ENCODE measurements at places on chromosomes 7 and 10. TPM values are rescaled to one million over a fixed set of nuclear protein-coding genes. Genes with fewer than 3 reads are reported as not detected.
A peak's percentile ranks its signal among the peaks of the same experiment; 100 is the strongest.

GRCh38 chr10:53379956-53380355 lies 607.4 kb upstream of the MBL2 start:
- no peak for DNase-seq

DNA sequence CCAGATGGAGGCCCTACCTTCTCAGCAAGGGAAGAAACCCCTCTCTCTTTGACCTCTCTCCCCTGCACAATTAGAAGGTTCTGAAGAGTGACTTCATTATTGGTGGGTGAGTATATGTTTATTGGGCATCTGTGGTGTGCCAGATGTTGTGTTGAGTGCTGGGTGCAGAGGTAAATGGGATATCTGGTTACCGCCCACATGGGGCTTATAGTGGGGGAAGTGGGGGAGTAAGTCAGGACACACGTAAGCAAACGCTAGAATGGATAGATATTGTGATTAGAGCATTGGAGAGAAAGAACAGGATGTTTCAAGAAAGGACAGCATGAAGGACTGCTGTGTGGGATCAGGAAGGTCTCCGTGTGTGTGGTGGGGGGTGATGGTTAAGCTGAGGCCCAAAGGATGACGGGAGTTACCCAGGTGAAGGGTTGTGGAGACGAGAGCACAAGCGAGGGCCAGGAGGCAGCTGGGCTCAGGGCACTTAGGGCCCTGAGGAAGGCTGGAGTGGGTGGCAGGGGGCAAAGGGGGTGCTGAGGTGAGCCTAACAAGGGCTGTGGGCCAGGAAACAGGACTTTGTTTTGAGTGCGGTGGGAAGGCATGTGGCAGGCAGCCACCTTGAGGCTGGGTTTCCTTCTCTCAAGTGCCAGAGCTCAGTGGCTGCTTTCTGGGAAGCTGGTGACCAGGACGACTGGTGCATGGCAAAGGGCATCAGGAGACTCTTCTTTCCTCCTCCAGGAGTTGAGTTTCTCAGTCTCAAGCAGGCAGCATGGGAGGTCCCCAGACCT lies 299.9 kb downstream of the RPS24 start:
- DNase-seq = no peak

MUC12 gene
- polyA plus RNA-seq = 0.38 TPM

- DNase-seq = no peak
These were observed 3.5 kb upstream of the ATP6V0E2 start for GRCh38 chr7:149870274-149870673.

ABHD11 gene
- polyA plus RNA-seq = 9.5 TPM

- DNase-seq = no peak
These were observed 4.5 kb upstream of the GRID1 start for GRCh38 chr10:86371116-86371515.

PAXIP1 gene
- 10.9 TPM for polyA plus RNA-seq

- DNase-seq = peak; percentile 48
These were observed 48.1 kb downstream of the FAM241B start for GRCh38 chr10:69677985-69678654.

CRHR2 gene
- polyA plus RNA-seq = 2.1 TPM

DNA sequence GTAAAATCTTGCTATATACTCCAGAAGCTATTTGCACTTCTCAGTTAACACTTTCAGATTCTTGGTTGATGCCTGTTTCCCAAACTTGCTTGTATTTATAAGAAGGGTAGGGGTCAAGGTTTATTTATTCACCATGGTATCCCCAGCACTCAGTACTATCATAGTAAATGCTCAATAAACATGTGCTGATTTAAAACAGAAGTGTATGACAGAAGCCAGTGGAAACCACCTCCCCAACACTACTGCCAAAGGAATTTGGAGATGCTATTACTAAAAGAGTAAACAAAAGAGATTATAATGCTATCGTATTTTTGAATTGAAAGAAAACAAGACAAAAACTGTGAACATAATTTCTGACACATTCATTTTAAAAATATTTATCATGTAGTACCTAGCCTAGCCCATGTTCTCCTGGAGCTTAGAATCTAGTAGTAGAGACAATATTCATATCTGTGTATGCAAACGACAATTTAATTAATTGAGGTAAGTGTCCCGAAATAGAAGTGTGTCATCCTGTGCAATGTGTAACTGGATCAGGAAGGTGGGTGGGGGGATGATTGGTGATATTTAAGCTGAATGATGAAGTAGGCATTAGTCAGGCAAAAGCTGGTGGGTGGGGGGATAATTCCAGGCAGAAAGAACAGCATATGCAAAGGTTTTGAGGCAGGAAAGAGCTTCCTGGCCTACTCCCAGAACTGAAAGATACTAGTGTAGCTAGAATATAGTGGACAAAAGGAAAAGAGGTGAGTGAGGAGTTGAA lies 77.5 kb downstream of the HGF start:
- DNase-seq = no peak

DNA sequence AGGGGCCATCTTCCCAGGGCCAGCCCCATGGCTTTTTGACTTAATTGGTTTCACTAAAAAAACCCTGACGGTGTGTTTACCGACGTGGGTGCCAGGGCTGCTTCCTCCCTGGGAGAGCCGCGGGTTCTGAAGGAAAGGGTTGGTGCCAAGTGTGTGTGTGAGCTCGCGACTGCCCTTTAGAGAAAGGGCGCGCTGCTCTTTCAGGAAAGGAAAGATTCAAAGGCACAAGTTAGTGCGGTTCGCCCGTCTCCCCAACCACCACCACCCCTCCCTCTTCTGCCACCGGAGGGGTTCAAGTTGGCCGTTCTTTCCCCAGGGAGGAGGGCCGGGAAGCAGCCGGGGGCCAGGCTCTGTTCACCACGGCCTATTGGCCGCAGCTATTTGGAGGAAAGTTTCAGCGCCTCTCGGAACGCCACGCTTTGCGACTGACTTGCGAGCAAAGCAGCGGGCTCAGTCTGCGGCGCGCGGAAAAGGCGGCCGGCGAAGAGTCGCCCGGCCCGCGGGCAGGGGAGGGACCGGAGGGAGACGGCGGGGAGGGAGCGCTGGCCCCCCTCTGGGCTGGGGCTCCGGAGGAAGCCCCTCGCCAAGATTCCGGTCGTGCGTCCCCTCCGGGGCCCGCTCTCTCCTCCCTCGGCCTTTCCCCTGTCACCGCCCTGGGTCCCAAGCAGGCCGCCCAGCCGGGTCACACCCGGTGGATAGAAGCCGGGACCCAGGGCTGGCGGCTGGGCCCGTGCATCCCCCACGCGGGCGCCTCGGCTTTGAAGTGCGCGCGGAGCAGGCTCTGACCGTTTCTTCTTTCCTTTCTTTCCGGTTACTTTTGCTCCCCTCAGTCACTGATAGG lies 165.9 kb upstream of the PPP1R3A start:
- peak; percentile 66 for DNase-seq

DNA sequence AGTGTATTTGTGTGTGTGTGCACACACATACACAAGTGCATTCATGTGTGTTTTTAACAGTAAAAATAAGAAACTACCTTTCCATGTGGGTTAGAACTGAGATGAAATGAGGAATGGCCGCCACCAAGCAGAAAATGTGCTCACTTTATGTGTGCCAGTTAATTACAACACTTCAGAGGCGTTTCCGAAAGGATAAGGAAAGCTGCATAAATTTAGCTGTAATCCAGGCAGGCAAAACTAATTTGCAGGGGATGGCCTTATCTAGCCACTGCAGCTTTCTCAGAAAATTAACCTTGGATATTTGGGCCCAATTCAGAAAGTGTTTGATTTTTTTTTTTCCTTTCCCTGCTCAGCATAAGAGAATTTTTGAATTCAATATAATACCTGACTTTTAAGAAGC lies 328.8 kb upstream of the PHF14 start:
- no peak for DNase-seq

- DNase-seq = no peak
These were observed 44.7 kb upstream of the MXI1 start for GRCh38 chr10:110162741-110163145.

DNA sequence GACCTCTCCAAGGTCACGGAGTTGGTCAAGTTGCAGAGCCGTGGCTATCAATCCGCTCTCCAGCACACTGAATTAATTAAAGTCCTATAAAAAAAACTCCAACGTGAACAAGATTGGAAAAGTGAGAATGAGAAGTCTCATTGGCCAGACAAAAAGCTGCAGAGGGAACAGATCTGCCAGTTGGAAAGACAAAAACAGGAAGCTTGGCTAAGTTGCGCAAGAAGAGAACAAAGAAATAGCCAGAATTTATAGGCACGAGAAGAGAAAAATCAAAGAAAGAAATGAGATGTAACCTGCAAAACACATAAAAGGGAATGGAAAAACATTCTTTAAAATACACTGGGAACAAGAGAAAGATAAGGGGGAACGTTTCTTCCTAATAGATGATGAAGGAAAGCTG lies 45.7 kb upstream of the CRTAC1 start:
- DNase-seq = no peak

DNA sequence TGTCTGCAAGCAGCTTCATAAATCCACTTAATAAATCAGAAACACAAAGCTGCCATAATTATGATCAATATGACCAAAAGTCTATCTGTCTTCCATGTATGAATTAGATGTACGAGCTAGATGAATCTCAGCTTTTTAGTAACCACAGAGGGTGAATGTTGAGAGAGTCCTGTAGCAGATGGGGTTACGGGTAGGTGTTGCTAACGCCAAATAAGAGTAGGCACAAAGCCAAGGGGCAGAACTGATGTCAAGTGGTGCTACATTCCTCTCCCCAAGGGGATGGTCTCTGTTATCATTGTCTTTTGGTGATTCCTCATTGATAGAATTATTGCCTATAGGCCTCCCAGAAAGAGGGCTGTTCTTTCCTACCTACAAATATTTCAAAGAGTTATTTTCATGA lies 257.8 kb downstream of the PCLO start:
- no peak for DNase-seq

- DNase-seq = no peak
These were observed 770.2 kb downstream of the GRID1 start for GRCh38 chr10:85596389-85596788.

FAM25G gene
- polyA plus RNA-seq = not detected

- no peak for DNase-seq
These were observed 688.5 kb downstream of the PARD3 start for GRCh38 chr10:34126371-34127151.
